ENCODE measurements at places on chromosomes 13 and 19.
A peak's percentile ranks its signal among the peaks of the same experiment; 100 is the strongest.

GRCh38 chr13:36907821-36908220 is 12.2 kb downstream of the SMAD9 start:
- no peak for DNase-seq

GRCh38 chr19:16679811-16680210 is 18.9 kb downstream of the TMEM38A start:
- no peak for DNase-seq

- DNase-seq, result no peak
Observed at GRCh38 chr19:51064534-51065220, at the start of gene KLK13. Gene KLK13 (minus strand): TSS chr19:51065092. CDS start chr19:51065067, 25 bp downstream.

- DNase-seq, result no peak
Observed at GRCh38 chr13:76267216-76267615, 619.0 kb downstream of the KCTD12 start.

DNA sequence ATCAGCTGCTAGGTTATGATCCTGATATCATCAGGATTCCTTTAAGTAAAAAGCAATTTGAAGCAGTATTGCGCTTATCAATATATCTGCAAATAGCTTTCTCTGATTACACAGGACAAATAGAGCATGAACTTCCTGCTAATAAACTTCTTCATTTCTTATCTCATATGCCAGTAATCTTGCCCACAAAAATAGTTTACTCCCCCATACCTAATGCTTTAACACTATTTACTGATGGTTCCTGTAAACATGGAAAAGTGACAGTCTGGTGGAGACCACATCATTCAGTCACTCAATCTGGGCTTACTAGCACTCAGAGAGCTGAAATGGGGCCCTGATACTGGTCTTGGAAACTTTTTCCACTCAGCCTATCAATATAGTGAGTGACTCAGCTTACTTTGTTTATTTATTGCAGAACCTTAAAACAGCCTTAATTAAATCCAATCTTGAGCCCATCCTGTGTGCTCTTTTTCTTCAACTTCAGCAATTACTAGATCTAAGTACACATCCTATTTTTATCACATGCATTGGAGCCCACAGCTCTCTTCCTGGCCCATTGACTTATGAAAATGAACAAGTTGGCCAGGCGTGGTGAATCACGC is 1464.3 kb downstream of the UQCRFS1 start:
- no peak for DNase-seq

GRCh38 chr13:103815619-103816018 is 749.4 kb upstream of the SLC10A2 start:
- no peak for DNase-seq

DNA sequence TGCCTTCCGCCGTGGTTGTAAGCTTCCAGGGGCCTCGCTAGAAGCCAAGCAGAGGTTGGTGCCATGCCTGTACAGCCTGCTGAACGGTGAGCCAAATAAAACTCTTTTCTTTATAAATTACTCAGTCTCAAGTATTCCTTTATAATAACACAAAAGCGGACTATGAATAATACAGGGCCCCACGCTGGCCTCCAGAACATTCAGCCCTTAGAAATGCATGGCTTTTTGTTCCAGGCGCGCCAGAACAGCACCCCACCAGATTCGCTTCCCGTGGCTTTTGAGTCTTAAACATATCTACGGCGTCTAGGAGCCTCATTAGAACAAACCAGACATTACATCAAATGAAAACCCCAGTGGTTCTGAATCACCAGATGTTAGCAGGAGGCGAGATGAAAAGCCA is 75.1 kb downstream of the SLC15A1 start:
- DNase-seq, result no peak

- no peak for DNase-seq
Observed at GRCh38 chr19:996051-996838, 4.0 kb upstream of the GRIN3B start.

DNA sequence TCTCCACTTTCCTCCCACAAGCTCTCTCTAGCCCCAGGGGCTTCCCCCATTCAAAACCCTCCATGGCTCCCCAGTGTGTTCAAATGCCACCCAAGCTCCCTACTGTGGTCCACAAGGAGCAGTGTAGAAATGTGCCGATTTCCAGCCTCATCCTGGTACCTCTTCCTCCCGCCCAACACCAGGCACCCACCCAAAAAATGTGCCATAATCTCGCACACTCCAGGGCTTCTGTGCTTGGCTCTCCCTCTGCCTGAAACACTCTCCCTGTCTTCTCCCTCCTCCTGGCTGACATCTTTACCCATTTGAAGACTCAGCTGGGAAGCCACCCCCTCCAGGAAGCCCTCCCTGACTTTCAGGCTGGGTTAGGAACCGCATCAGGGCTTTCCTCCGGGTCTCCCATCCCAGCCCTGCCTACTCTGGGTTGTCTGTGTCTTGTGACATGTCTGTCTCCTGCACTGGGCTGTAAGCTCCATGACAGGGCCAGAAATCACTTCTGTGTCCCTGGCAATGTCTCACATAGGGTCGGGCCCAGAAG is 16.6 kb upstream of the MEIS3 start:
- no peak for DNase-seq

- peak; percentile 60 for DNase-seq
Observed at GRCh38 chr19:1986357-1987162, 29.0 kb downstream of the BTBD2 start.

DNA sequence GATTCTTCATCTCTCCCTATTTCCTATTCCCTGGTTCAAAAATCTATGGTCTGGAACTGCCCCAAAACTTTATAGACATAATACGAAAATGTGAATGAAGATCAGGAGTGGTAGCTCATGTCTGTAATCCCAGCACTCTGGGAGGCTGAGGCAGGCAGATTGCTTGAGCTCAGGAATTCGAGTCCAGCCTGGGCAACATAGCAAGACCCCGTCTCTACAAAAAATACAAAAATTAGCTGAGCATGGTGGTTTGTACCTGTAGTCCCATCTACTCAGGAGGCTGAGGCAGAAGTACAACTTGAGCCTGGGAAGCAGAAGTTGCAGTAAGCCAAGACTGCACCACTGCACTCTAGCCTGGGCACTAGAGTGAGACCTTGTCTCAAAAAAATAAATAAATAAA is 35.1 kb downstream of the UGGT2 start:
- DNase-seq, result no peak

GRCh38 chr13:73544175-73544574 is 485.4 kb downstream of the KLF5 start:
- DNase-seq, result no peak

- DNase-seq, result no peak
Observed at GRCh38 chr13:90933097-90933826, 414.2 kb upstream of the MIR17HG start.

DNA sequence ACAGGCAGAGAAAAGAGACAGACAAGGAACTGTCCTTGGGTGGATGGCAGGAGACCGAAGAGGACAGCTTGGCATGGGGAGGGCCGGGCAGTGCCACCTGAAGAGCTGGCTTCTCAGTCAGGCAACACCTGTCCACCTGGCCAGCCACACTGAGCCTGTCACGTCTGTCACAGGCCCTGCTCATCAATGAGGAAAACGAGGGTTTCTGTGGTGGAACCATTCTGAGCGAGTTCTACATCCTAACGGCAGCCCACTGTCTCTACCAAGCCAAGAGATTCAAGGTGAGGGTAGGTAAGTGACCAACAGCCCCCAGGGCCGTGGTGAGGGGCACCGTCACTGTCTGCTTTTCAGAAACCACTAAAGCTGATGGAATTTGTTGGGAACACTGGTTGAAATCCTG is 11.2 kb upstream of the PROZ start:
- DNase-seq, result no peak

- no peak for DNase-seq
Observed at GRCh38 chr13:114266241-114266640, 15.2 kb upstream of the UPF3A start.

GRCh38 chr19:42683917-42684513 is 56.3 kb downstream of the PSG3 start:
- DNase-seq, result no peak

DNA sequence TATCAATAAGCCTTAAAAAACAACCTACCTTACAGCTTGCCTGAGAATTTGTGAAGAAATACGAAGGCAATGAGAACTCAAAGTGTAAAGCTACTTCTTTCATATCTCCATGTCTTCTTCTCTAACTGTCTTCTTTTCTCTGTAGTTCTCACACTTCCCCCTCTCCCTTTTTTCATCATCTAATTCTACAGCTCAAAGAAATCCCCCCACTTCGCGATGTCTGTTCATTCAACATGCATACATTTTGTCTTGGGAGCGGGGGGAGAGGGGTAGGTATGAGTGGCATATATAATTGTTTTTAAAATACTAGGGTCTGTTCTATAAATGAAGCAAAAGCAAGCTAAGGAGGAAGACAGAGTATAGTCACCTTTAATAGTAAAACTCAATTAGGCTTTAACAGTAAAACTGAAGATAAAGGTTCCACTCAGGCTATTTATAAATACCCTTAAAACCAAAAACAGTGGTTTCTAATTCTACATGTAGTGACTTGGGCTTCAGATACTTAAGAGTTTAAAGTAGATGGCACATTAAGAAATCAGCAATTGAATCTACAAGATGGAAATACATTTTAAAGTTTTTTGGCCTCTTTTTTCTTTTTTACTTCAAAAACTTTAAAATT is 106.9 kb downstream of the KLF12 start:
- no peak for DNase-seq

DNA sequence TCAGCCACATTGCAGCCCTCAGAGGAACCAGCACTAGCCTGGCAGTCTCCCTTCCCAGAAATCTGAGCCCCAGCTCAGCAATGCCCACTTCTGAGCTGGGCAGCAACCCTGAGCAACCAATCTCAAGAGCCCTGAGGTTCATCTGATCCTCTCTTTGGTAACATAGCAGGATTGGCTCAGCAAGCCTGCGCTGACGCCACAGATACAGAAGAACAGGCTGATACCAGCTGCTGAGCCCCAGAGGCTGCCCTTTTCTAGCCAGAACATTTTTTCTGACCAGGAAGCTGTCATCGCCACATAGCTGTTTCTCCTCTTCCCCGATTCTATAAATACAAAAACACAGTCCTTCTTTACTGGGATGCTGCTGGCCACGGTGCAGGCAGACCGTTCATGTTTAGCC is 59.8 kb downstream of the TRPM4 start:
- DNase-seq, result no peak

DNA sequence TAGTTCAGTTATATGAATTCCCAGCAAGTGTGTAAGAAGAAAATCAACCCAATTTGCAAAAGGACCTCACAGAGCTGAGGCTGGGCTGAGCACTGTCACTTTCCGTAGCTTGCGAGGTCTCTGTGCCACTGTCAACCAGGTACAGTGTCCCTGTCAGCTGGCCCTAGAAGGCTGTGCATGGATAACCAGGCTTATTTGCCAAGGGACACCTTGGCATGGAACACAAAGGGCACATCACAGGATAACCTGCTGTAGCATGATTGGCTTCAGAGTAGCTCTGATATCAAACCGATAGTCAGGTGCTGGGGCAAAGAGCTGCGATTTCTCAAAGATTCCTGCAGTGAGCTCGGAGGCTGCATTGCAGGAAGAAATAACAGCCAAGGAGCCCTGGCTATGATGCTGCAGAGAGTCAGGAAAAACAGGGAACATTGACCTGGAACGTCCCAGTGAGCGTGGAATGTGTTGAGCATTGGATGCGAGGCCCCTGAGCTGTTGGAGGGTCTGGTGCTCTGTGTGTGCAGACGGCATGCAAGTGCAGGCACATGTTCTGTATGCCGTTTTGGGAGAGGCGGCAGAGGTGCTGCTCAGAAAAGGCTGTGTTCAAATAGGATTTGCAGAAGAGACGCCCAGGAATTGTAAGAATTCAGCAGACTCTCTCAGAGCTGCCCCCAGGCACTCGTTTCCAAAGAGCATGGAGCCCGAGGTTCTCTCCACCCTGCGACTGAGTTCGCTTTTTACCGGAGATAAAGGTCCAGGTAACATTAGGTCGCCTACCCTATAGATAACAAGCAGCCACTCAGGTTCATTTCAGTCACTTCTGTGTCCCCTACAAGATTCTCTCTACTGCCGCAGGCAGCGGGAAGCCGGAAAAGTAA is 213.5 kb upstream of the IRS2 start:
- no peak for DNase-seq

- no peak for DNase-seq
Observed at GRCh38 chr19:34172661-34173192, 423 bp downstream of the LSM14A start.

- DNase-seq, result no peak
Observed at GRCh38 chr13:57302604-57303003, 135.6 kb downstream of the PRR20E start.

DNA sequence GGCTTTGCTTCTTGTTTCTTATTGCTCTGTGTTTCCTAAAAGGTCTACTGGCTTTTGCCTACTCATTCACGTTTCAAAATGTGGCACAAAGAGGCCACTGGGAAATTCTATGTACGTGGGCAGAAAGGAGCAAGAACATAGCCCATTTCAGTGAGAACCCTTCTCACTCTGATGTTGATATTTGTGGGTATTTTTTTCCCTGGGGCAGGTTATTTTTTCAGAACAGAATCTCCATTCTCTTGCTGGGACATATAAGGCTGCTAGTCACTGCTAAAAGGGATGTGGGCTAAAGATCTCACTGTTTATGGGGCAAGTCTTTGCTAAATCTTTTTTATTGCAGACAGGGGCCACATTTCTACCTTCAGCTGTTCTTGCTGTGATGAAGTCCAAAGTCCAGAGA is 27.1 kb downstream of the EDNRB start:
- DNase-seq, result no peak

GRCh38 chr19:35868172-35868822 is at the start of gene APLP1:
Gene APLP1 (plus strand): TSS chr19:35868574. CDS start chr19:35868637, 63 bp downstream.
- DNase-seq, result no peak

- no peak for DNase-seq
Observed at GRCh38 chr19:36215276-36216123, 594 bp downstream of the ZNF146 start.
